Heart right ventricle (tissue), 16 donors: ENCODE measurements at places on chromosomes 2 and 18. TPM values are rescaled to one million over a fixed set of nuclear protein-coding genes. Genes with fewer than 3 reads are reported as not detected.

DNA sequence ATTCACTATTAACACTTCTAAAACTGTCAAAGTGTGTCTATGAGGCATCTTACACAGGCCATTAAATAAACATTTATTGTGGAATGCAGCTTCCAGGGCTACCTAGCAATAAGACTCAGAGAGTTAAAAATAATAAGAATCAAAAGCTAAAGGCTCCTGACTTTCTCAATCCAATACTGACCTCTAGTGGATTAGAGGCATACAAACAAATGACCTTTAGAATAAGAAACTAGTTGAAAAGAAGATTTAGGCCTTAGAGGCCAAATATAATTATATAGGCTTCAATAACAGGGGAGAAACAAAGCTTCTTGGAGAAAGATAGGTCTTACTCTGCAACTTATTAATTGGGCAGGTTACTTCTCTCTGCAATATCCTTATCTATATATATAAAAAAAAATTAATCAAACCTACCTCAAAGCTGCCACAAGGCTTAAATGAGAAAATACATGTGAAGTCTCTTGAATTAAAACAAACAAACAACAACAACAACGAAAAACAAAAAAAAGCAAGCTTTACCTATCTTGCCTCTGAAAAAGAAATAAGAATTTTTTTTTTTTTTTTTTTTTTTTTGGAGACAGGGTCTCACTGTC lies 246.1 kb downstream of the EXOC6B start:
- DNase-seq = no peak

DNA sequence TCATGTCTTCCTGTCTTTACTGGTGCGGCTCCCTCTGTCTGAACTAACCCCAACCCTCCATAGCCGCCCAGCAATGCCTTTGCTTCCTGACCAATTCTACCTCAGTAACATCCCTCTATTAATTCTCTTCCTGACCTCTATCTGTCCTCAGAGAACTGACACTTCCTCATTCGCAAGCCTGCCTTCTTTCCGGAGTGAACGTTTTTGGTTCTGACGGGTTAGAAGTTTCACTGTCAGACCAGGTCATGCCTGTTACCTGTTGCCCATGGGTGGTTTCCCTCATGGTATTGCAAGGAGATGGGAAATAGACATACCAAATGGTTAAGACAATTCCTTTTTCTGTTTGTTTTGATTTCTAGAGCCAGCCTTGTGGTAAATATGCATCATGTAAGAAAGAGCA lies 453.4 kb upstream of the SLC14A2 start:
- no peak for DNase-seq

COL6A3 gene
- total RNA-seq = 41.5 TPM

DNA sequence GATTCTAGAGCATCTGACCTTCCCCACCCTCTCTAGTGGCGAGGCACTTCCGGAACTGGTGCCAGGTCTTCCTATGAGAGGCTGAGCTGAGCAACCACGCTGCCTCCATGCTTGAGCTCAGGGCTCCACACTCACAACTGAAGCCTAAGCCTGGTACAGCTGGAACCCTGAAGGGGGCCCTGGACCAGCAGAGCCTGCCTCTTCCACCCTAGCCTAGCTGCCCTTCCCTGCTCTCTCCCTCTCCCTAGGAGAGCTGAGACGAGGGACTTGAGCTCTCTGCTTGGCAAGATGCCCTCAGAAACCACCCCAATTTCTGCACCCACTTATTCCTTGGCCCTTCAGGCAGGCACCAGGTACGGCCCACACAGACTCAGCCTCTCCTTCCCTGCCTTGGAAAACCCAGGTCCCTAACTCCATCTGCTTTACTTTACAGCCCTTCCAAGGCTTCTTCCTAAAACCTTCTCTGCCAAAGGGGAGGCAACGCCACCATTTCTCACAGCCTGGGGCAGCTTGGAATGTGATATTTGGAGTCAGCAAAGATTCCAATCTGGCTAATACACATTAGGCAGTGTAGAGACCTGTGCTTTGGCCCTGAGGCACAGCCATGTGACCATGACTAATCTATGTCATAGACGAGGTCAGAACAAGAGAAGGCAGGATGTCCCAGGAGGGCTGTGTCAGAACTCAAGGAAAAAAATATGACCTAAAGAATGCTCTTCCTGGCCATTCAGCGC lies 18.8 kb downstream of the COX7A2L start:
- peak; percentile 47 for DNase-seq

DNA sequence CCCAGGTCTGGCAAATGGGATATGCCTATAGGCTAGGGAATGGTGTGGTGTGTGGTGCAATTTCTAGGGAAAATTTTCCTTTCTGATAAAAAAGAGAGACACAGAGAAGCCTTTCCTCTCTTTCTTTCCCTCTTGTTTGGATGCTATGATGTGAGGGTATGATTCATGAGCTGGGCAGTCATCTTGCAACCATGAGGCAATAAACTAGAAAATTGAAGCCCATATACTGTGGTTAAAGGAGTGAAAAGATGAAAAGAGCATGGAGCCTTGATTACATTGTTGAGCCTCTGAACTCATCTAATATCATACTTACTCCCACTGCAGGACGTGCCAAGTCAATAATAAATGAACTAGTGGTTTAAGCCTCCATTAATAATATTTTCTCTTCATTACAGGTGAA lies 215.6 kb downstream of the HAUS1 start:
- no peak for DNase-seq

- no peak for DNase-seq
Measured at GRCh38 chr2:44582363-44583008, 220.7 kb downstream of the CAMKMT start.

DNA sequence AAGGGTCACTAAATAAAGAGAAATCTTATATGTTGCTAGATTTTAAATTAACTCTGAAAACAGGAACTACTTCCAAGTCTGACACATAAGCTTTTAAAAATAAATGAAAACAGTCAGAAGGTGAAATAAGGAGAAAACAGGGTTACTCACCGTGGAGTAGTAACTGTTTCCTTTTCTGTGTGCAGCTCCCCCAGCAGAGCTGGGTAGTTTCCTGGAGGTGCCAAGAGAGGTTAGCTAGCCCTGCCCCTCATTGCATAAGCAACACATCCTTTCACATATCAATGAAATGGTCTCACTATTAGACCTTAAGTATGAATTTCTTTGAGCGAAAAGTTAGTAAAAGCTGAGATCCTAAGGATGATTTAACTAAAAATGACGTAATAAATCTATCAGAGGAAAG lies 54.0 kb upstream of the GPR75 start:
- no peak for DNase-seq

GRCh38 chr18:43547456-43547855 lies 270.2 kb upstream of the SYT4 start:
- DNase-seq = no peak

GREB1 gene
- total RNA-seq = 9.6 TPM

DNA sequence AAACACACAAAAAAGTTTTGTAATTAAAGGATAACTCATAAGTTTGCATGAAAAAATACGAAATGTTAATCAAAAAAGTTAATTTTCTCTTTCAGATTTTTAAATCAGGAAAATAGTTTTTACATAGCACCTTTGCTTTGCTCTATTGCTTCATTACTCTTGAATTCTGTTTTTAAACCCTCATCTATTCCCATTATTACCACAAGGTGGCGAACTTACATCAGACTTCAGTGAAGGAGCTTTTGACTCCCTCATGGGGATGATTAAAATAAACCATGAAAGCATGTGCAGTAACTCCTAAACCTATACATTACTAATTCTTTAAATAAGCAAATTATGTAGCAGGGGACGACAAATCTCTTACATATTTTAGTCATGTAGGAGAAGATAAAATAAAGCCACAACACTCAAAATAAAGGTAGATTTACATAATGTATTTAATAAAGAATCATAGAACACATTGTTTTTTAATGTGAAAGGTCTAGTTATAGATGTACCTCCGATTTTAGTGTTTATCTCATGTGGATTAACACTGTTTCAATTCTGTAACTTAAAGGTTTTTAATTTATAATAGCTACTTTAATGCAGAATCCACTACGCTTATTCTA lies 105.2 kb downstream of the NETO1 start:
- peak; percentile 17 for DNase-seq

REG3G gene
- not detected for total RNA-seq

DNA sequence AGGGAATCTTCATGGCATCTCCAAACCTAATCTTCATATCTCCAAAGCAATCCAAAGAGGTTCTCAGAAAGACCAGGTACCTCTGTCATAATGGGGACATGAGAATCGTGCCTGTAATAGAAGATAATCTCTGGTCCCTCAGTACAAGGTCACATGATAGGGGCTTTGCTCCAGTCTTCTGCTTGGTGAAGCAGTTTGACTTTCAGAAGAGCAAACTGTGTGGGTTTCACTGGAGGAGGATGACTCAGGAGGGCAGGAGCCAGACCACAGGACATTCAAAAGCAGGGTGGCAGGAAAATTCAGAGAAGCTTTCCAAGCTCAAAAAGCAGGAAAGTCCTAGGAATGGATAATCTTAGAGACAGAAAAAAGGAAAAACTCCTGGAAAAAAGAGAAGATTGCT lies 10.6 kb upstream of the PAX3 start:
- no peak for DNase-seq

SRD5A2 gene
- not detected for total RNA-seq

DNA sequence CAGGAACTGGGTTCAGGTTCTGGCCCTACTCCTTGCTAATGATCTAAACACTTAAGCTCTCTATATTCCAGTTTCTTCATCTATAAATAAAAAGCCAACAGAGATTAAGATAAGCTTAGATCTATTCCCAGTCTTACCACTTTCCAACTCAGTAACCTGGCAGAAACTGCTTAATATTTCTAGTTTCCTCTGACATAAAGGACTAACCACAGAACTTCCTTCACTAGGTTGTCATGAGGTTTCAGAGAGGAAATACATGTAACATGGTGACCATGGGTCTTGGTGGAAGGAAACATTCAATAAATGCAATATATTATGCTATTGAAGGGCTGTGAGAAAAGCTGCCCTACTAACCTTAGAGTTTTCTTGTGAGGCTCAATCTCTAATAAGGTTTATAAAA lies 114.4 kb upstream of the PDE1A start:
- DNase-seq = no peak
